HCT116 (cell line): ENCODE measurements at places on chromosomes 16 and 17. TPM values are rescaled to one million over a fixed set of nuclear protein-coding genes. Genes with fewer than 3 reads are reported as not detected.

The PYY gene
- 0.52 TPM for total RNA-seq

The HCRT gene
- total RNA-seq, result not detected

- no peak for DNase-seq
These were observed at the start of gene ARHGAP27 for GRCh38 chr17:45432405-45433158. TSS of gene ARHGAP27 (minus strand) at chr17:45432870. CDS start at chr17:45430279, 2,591 bp downstream.

GRCh38 chr17:82021107-82021899 lies 1.4 kb downstream of the CENPX start:
- peak; percentile 68 for DNase-seq

The ARL5C gene
- total RNA-seq, result not detected

DNA sequence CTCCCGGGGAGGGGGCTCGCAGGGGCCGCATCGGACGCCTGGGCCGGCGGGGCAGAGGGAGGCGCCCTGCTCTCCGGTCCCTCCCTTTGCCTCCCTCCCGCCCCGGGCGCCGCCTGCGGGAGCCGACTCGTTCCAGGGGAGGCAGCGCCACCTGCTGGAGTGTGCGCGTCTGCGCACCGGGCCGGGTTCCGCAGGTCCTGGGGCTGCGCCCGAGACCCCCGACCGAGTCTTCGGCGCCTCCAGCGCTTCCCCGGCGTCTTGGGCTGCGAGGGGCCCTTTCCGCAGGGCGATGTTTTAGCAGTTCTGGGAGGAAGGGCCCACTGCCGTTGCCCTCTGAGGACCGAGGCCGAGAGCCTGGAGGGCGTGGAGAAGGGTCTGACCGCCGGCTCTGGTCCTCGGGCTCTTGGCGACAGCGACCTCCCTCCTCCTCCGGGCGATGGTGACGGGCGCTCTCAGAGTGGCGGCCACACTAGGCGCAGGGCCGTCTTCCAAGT lies 106.3 kb downstream of the SEC14L1 start:
- peak; percentile 60 for DNase-seq

DNA sequence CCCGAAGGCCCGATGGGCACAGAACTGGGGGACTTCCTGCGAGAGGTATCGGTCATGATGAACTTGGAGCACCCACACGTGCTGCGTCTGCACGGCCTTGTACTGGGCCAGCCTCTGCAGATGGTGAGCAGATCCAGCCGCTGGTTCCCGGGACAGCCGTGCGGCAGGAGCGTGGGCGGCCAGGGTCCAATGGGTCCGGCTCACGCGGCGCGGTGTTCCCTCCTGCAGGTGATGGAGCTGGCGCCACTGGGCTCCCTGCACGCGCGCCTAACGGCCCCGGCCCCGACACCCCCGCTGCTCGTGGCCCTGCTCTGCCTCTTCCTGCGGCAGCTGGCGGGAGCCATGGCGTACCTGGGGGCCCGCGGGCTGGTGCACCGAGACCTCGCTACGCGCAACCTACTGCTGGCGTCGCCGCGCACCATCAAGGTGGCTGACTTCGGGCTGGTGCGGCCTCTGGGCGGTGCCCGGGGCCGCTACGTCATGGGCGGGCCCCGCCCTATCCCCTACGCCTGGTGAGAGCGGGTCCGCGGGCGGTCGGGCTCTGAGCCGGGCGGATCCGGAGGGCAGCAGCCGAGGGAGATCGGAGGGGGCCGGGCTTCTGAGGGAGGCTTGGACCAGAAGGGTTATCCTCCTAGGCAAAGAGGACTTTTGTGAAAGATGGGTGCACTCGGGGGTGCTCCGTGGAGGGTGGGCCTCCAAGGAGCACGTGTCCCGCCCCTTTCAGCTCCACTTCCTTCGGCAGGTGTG lies 3.0 kb downstream of the TNK1 start:
- DNase-seq, result no peak

GRCh38 chr17:65886315-65887245 lies 305.4 kb downstream of the CEP112 start:
- no peak for DNase-seq

The SDR42E1 gene
- 17.4 TPM for total RNA-seq

The CDH11 gene
- total RNA-seq, result 0.52 TPM

DNA sequence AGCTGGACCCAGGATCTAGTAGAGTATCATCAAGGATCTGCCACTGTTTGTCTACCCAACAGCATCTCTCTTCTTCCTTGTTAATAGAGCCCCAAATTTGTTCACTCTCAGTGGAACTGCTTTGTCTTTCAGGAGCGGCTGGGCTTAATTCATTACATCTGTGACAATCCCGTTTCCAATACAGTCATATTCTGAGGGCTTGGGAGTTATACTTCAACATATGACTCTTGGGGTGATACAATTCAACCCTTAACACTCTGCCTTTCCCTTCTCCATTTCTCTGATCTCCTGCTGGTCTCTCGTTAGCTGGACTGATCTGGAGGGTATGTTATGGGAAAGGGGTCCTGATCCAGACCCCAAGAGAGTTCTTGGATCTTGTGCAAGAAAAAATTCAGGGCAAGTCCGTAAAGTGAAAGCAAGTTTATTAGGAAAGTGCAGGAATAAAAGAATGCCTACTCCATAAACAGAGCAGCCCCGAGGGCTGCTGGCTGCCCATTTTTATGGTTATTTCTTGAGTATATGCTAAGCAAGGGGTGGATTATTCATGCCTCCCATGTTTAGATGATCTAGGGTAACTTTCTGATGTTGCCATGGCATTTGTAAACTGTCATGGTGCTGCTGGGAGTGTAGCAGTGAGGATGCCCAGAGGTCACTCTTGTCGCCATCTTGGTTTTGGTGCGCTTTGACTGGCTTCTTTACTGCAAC lies 42.4 kb downstream of the IQCK start:
- DNase-seq, result no peak

The RAMP2 gene
- total RNA-seq, result not detected

GRCh38 chr17:73795730-73796129 lies 151.5 kb upstream of the SDK2 start:
- no peak for DNase-seq

- DNase-seq, result no peak
These were observed 49.4 kb downstream of the SNX29 start for GRCh38 chr16:12025926-12026325.

The ACSM3 gene
- total RNA-seq, result 15.0 TPM

DNA sequence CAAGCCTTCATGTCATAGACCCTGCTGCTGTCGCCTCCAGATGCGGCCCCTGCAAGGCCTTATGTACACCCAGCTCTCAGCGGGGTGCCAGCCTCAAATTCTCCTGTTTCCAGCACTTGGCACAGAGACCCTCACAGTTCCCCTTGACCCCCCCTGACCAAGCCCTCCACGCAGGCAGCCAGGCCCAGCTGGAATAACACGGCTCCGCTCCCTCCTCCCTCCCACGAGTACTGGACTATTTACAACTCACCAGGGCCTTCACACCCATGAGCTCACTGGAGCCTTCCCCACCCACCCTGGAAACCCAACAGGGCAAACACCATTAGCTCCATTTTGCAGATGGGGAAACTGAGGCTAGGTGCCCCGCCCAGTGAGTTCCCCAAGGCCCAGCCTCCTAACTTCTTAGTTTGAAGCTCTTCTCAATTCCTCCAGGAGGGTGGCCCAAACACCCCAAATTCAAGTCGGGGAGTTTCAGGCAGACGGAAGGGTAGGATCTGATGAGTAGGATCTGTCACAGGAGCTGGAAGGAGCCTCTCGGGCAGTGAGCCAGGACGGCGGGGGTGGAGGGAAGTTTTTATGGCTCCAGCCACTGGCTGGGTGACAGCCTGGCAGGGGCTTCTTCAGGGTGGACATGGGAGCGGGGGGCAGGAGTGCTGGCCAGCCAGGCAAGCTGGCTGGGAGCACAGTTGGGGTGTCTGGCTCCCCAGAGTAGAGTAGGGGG lies 17.5 kb upstream of the DLX4 start:
- no peak for DNase-seq

DNA sequence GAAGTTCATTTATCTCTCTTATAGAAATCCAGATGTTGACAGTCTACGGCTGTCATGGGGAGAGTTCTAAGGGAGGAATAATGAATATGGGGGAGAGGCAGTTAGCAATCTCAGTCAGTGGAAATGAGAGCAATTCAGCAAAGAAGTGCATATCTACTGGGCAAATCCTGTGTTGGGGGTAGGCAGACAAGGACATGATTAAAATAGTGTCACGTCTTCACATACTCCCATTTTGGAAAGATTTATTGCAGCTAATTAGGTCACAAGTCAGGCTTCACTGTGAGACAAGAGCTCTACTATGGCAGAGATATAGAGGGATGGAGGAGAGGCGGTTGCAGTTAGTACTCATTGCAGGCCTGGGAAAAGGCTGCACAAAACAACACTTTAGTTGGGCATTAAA lies 29.8 kb downstream of the LRRC36 start:
- DNase-seq, result no peak

The MVD gene
- total RNA-seq, result 119 TPM

The KRT24 gene
- not detected for total RNA-seq

- DNase-seq, result no peak
These were observed 19.8 kb upstream of the BAIAP2 start for GRCh38 chr17:81015136-81015535.

The CTRB1 gene
- total RNA-seq, result 5.6 TPM

The CDH16 gene
- not detected for total RNA-seq
